ENCODE measurements at places on chromosomes 7 and 10. TPM values are rescaled to one million over a fixed set of nuclear protein-coding genes. Genes with fewer than 3 reads are reported as not detected.

The LAMB1 gene
- 144 TPM for total RNA-seq

The FFAR4 gene
- total RNA-seq: 0.31 TPM

The WNT8B gene
- 0.07 TPM for total RNA-seq

The WASHC2A gene
- total RNA-seq: 14.3 TPM

The HOXA7 gene
- 4.9 TPM for total RNA-seq

The WNT2 gene
- not detected for total RNA-seq

The PAPSS2 gene
- 28.1 TPM for total RNA-seq

The SLC13A1 gene
- not detected for total RNA-seq

The HPS1 gene
- total RNA-seq: 28.2 TPM

The HOGA1 gene
- total RNA-seq: 1.1 TPM

The OR6B1 gene
- total RNA-seq: not detected

The UCMA gene
- total RNA-seq: not detected

The CRYGN gene
- total RNA-seq: not detected

The GARIN1A gene
- 0.80 TPM for total RNA-seq

The C10orf105 gene
- total RNA-seq: not detected

The SPDYE8 gene
- not detected for total RNA-seq

The FBXL13 gene
- 0.42 TPM for total RNA-seq

The SEMA4G gene
- 7.2 TPM for total RNA-seq

The ATRNL1 gene
- 0.25 TPM for total RNA-seq

The ADAM8 gene
- total RNA-seq: 3.0 TPM

The VAX1 gene
- 1.3 TPM for total RNA-seq

The RARRES2 gene
- not detected for total RNA-seq

The LRGUK gene
- total RNA-seq: 0.44 TPM

The CFTR gene
- total RNA-seq: not detected

The AKR1C4 gene
- total RNA-seq: 0.18 TPM

The RABGEF1 gene
- 26.7 TPM for total RNA-seq

The CCDC172 gene
- not detected for total RNA-seq

The ADAMTS14 gene
- 0.09 TPM for total RNA-seq

The CPEB3 gene
- total RNA-seq: 0.41 TPM

The CALHM3 gene
- 0.45 TPM for total RNA-seq

The ZNF438 gene
- 2.0 TPM for total RNA-seq

The GDF10 gene
- total RNA-seq: 0.11 TPM

The ITPRID1 gene
- total RNA-seq: not detected

The BLVRA gene
- total RNA-seq: 68.7 TPM

The SP4 gene
- 1.6 TPM for total RNA-seq
